ENCODE measurements at places on chromosomes 7 and 10. TPM values are rescaled to one million over a fixed set of nuclear protein-coding genes. Genes with fewer than 3 reads are reported as not detected.

DNA sequence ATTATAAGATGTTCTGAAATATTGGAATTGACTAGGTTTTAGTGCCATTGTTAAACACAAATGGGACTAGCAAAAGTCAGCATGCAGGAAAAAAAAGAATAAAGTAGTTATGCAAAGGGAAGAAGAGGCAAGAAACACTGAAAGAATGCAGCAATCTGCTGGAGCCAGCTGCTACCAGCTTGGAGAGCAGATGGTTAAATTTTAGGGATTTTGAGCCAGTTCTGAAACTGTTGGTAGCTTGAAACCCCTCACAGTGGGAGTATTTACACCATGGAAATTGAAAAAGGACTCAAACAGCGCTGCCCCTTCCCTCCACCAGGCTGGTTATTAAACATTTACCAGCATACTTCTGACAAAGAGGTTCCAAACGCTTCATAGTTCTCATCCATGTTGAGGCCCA lies 41.0 kb downstream of the SCRN1 start:
- DNase-seq = no peak

- DNase-seq = no peak
Measured at GRCh38 chr7:39681887-39682441, 58.6 kb downstream of the RALA start.

DNA sequence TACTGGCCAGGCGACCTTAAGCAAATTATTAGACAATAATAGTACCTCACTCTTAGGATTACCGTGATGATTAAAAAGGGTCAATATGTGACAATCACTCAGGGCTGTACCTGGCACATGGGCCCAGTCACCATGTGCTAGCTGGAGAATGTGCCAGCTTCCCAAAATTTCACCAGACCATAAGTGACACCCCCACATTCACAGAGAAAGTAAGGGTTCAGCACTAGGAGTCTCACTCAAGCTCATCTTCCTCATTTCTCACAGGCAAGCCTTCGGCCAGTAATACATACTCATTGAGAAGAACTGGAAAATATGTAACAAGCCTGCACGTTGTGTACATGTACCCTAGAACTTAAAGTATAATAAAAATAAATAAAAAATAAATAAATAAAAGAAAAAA lies 22.4 kb upstream of the C10orf71 start:
- no peak for DNase-seq

Gene SRRM3
- total RNA-seq = not detected

Gene SSC4D
- total RNA-seq = 0.60 TPM

All from activated CD4-positive, alpha-beta T cell treated with anti-CD3 and anti-CD28 coated beads, Interleukin-2, amount 10 ng/mL, durations not matched to agents 7 days and 5 days (primary cell).